Activated CD4-positive, alpha-beta T cell treated with anti-CD3 and anti-CD28 coated beads, Interleukin-2, amount 50 U/mL, for 4 hours (primary cell): ENCODE measurements at places on chromosomes 7 and 10.

DNA sequence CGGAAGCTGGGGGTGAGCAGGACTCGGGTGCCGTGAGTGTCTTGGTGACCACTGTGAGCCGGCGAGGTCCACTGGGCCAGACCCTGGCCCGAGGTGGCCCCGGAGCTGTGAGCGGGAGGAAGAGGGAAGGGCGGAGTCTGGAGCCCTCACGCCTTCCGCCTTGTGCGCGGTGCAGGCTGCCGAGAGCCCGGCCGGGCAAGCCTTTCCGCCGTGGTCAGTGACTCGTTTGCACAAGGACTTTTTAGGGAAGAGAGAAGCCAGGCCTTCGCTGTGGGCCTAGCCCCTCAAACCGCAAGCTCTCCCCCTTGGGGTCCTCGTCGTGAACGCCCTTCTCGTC is 40.9 kb upstream of the ZNF32 start:
- no peak for DNase-seq

DNA sequence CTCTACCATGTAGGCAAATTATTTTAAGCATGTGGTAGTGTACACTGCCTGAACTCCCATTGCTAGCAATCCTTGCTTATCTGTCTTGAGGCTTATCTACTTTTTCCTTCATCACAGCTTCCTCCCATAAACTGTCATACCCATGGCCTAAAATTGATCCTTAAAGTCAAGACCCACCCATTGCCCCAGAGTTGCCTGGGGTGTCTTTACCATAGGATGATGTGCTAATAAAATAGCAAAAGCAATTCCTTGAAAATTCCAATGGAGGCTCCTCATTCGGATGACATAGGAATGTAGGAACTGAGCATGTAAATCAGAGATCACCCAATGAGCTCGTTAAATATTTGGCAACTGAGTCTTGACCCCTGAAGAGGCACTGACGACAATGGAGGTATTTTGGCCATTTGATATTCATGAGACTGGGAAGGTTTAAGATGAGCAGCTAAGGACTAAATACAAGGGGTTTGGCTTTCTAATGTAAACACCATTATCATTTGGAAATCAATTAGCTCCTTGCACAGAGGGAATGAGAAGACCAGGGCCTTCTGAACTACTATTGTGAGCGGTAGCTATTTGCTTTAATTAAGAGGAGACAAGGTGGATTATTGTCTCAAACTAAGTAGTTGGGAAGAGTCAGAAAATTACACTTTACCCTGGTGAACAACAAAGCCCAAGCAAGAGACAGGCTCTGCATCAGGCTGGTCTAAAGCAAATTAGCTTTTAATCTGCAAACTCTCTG is 234.9 kb downstream of the GATA3 start:
- no peak for DNase-seq

DNA sequence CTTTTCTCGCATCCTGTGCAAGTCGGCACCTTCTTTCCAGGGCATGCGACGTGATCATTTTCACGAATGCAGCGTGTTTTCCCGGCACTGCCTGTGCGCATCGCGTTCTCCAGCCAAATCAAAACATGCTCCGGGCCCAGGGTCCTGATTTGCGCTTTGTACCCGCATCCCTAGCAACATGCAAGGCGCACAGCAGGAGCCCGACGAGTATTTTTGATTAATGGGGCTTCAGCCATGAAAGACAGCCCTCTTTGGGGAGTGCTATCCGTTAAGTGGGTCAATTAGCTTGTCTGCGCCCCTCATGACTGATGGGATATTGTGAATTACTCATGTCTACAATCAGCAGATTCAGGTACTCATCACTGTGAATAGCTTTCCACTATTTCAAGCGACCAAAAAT is 243.3 kb upstream of the RNF32 start:
- no peak for DNase-seq

DNA sequence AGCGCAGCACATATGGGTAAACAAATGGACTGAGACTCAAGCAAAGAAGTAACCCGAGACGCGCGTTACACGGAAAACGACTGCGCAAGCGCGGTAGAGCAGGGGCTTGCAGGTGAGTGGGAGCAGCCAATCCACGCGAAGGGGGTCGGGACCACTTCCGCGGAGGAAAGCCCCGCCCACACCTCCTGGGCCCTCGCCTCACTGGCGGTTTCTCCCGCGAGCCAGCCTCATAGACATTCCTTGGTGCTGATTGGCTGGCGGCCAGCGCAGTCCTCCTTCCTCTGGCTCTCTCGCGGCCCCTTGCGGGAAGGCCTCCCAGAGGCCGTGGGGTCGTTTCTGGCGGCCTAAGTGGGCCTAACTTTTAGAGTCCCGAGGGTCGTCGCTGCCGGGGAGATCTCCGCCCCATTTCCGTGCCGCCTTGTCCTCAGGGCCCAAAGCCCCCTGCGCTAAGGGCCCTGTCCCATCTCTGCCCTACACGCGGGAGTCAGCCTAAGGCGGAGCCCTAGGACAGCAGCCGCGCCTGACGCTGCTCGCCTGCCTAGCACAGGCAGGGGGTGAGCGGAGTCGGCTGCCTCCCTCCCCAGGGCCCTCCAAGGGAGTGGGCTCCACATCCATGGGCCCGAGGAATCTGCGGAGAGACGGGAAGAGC is 9.1 kb upstream of the FXYD4 start:
- DNase-seq: peak; percentile 98

GRCh38 chr7:28054531-28055160 is 125.9 kb downstream of the JAZF1 start:
- no peak for DNase-seq

GRCh38 chr10:61100887-61101286 is 156.9 kb upstream of the RHOBTB1 start:
- no peak for DNase-seq

DNA sequence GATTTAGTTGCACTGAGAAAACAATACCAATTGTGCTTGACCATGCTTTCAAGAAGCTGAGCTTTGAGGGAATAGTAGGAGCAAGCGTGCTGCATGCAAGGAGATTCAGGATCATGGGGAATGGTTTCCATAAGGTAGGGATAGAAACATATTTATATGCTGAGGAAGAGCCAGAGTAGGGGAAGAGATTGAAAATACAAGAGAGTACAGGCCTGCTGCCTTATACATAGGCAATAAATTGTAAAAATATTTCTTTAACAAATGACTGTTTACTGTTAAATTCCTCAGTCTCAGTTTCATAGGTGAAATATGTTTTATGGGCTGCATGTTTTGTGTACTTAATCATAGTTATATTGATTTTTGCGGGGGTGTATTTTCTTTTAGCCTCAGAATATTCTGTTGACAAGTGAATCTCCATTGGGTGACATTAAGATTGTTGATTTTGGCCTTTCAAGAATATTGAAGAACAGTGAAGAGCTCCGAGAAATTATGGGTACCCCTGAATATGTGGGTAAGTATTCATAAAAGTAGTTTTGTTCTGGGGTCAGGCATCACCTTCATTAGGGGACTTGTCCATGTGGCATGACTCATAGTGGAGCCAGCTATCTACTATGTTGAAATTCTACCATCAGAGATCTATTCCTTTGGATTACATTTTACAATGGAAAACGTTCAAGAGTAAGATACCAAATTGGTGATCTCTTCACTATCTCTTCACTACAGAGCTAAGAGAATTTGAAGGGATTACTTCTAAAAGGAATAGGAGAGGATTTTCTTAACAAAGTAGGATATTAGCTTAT is 36.5 kb downstream of the STK17A start:
- no peak for DNase-seq

- no peak for DNase-seq
Observed at GRCh38 chr10:11448190-11448544, 163.3 kb downstream of the USP6NL start.

DNA sequence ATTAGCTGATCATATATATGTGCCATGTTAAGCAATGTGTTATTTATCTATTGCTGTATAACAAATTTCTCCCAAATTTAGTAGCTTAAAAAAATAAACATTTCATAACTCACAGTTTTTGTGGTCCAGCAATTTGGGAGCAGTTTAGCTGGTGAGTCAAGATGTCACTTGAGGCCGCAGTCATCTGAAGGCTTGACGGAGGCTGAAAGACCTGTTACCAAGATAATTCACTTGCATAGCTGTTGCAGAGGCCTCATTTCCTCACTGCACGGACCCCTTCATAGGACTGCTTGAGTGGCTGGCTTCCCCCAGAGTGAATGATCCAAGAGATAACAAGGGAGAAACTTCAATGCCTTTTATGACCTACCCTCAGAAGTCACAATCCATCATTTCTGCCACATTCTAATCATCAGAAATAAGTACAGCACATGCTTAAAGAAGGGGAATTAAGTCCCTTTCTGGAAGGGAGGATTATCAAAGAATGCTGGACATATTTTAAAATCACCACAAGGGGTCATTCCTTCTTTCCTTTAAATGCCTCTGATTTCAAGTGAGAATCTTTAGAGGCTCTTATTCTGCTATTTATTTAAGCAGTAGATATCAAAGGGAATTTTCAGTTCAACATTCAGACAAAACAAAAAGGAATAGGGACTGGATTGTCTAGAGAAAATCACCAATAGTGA is 10.5 kb upstream of the SRPK2 start:
- no peak for DNase-seq

GRCh38 chr7:98733036-98733435 is 116.0 kb downstream of the NPTX2 start:
- DNase-seq: no peak

DNA sequence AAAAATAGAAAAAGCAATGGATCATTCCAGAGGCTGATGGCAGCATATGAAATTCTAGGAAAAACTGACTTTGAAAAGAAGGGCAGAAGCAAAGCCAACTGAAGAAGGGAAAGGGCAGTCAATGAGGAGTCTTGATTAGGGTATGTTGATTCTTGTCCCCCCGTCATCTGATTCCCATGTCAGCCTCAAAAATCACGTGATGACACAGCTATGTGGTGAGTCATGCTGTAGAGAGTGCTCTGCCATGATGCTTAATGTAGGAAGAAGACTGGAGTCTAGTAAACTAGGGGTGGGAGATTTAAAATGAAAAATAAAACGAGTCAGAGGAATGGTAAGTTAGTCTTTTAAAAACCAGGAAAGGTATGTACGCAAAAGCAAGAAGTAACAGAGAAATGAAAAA is 3.9 kb upstream of the POU6F2 start:
- DNase-seq: no peak

- DNase-seq: no peak
Observed at GRCh38 chr7:17725821-17726220, 214.5 kb downstream of the SNX13 start.

- DNase-seq: no peak
Observed at GRCh38 chr7:23462846-23463245, 7.4 kb downstream of the IGF2BP3 start.

GRCh38 chr10:114431414-114432135 is 27.3 kb upstream of the AFAP1L2 start:
- no peak for DNase-seq

DNA sequence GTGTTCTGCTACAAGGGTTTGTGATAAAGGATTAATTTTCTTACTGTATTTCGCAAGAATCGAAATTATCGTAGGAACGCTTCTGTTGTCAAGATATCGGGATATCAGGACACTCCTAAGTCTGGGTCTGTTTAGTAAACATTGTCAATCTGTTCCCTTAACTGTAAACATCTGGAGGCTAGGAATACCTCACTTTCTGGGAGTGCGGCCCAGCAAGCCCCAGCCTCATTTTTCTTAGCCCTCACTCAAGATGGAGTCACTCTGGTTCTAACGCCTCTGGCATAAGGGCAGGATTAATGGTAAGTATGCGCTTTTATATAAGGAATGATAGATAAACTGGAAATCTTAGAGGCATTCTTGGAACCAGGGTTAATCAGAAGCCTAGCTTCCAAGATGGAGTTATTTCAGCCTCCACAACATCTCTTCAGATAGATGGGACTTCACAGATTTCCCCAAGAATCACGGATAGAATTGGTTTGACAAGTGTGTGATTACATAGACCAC is 30.1 kb upstream of the CCL24 start:
- no peak for DNase-seq

DNA sequence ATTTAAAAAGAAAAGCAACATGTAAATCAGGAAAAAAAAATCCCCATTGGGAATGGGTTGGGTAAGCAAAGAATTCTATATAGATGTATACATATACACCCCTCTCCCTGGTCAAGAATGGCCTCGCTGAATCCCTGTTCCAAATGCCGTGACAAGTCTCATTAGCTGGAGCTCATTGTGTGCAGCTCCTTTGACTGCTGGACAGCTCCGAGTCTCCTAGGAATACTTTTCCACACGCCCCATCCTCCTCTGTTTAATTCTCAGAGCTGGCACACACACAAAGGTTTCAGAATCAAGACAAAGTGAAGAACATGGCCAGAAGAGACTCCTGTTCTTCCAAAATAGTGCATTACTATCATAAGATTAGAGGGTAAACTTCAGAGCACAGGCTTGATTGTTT is 130.9 kb upstream of the MKLN1 start:
- no peak for DNase-seq

GRCh38 chr10:4561296-4561695 is 264.7 kb upstream of the AKR1E2 start:
- no peak for DNase-seq

DNA sequence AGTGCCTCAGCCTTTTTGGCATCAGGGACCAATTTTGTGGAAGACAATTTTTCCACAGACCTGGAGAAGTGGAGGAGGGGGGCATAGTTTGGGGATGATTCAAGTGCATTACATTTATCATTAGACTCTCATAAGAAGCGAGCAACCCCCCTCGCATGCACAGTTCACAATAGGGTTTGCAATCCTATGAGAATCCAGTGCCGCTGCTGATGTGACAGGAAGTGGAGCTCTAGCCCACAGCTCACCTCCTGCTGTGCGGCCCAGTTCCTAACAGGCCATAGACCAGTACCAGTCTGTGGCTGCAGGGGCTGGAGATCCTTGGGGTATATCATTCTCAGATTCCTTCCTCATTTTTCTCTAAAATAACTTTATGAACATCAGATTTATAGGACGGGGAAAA is 50.8 kb downstream of the ATAD1 start:
- DNase-seq: no peak

DNA sequence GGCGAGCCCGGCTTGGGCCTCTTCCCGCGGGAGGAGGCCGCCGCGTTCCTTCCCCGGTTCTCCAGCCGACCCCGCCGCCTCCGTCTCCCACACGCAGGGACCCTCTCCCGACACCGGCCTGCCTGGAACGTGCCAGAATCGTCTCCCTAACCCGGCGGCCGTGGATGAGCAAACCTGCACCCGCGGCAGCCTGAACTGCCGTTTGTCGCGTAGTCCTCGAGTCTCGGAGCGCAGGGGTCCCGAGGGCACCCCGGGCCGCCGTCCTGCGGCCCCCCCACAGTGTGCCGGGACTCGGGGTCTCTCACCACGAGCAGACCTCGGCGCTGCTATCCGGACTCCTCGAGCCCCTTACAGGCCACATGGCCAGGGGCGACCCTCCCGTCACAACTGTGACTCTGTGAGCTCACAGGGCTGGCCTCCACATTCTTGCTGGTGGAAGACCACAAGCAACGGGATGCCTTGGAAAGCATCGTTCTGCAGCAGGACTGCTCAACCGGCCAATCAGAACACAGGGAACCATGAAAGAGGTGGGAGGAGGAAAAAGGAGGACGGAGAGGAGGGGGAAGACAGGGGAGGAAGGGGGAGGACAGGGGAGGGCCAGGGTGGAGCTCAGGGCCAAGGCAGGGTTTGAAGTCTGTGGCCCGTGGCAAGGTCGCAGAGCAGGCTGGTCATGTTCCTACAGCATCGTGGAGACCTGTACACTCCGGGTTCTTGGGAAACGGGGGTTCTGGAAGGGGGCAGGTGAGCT is 276.9 kb downstream of the DNAJB6 start:
- DNase-seq: no peak

- no peak for DNase-seq
Observed at GRCh38 chr7:157859915-157860314, 523.1 kb downstream of the DNAJB6 start.
